ENCODE measurements at places on chromosomes 11 and 22.

DNA sequence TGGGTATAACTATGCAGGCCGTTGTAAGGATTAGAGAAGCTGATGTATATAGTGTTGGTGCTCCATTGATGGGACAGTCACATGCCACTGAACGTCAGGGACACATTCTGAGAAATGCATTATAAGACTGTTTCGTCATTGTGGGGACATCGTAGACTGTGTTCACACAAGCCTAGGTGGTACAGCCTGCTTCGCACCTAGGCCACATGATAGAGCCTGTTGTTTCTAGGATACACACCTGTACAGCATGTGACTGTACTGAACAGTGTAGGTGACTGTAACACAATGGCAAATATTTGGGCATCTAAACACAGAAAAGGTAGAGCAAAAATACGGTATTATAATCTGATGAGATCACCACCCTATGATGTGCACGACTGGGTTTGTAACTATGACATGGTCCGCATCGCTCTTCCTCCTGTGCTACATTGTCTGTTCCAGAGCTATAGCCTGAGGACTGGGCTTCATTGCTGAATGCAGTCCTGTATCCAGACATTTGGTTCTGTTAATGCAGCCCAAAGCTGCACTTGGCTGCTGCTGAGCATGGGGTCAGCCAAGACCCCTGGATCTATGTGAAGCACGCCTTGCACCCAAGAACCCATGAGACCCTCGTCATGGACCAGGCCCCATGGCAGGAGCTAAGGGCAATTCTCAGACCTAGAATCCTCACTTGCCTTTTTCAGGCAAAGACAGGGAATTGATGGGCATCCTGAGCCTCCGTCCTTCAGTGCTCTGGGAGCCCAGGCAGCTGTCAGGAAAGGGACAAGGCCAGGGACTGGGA lies 51.1 kb upstream of the THY1 start:
- DNase-seq: no peak

DNA sequence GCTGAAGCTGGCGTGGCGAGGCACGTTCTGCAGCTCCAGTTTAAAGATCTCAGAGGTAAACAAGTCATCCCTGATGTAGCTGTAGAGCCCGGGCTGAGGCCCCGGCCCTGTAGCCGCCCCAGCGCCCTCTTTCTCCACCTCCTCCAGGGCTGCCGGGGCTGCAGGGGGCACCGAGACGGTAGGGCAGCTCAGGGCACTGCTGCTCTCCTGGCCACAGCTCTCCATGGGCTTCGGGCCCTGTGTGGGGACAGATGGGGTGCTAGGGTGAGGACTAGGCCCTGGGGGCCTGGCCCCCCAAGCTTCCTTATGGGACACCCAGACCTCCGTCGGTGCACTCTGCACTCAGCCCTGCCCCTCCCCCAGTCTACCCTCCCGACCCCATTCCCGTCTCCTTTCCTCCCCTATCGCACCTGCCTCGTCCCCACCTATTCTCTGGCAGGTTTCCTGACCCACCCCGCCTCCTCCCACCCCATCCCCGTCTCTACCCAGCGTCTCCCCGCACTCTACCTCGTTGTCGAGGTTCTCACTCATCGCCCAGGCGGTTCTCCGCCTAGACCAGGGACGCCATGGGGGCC lies 559 bp downstream of the RANBP1 start:
- DNase-seq: no peak

DNA sequence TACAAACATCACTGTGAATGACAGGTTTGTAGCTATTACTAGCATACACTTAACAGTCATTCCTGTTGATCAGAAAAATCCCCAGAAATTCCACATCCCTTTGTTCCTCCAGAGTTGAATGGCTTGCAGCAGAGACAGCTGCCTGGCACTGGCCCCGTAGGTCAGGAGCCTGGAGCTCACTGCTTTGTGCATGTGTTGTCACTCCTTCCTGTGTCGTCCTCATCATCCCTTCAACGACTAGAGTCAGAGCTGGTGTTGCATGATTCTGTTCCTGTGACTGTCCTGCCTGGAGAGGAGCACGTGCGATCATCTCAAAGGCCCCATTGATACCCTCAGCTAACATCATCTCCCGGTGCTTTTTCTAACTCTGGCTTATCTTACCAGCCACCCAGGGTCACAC lies 58.3 kb downstream of the LDLRAD3 start:
- DNase-seq: no peak

DNA sequence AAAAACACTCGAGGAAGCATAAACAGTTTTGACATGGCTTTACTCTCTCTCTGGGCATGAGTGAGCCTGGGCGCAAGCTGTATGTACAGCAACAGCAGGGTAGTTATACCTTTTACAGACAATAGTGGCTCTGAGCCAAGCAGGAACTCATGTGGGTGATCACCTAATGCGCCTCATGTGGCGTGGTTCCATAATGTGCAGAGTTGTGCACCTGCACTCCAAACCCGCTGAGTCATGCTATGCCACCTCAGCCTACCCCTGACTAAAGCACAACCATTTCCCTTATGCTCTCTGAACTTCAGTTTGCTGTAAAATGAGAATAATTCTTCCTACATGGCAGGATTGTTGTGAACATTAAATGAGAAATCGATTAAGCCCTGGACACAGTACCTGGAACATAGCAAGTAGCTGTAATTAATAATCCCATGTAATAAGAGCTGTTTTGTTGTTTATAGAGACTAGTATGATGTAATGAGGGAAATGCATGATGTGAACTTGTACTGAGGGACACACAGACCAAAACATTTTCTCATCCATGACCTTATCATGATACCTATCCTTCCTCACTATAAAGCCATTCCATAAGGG lies 71.6 kb downstream of the CCDC34 start:
- DNase-seq: peak; percentile 48

- no peak for DNase-seq
Observed at GRCh38 chr11:122832721-122833470, 5.4 kb upstream of the CRTAM start.

Measured in NCI-H2171 treated with DMSO at 0.1 percent for 48 hours (cell line).